Right lung (tissue), 10 donors: ENCODE measurements at places on chromosomes 3 and 15.

DNA sequence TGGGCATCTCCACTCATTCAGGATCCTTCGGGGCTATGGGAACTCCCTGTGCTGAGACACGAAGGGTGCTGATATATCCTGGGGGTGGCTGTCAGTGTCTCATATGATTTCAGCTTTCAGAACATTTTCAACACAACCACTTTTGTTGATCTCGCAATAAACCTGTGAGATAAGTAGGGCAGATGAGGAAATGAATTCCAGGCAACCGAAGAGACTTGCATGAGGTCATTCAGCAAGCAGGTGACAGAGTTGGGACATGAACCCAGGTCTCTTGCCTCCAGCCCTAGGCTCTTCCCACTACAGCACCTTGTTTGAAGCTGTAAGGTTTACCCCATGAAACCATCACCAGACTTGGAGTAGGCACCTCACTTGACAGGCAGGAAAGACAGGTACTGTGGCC, 16.6 kb downstream of the DUOX1 start:
- no peak for DNase-seq

DNA sequence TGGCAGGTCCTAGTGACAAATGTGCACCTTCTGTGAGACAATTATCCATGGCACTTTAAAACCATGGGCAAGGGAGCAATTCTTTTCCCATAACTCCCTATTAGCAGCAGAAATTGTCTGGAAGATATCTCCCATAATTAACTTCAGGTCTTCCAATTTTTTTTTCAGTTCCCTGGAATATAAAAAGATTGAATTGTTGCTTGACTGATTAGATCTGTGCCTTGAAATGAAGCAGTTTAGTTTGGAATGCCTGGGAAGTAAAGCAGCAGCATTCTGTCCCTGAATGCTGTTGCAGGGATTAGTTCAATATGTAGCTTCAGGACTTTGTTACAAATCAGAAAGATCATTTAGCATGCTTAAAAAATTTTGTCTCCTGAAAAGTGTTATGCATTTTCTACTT, 137.0 kb upstream of the GOLGA6L4 start:
- DNase-seq: no peak

- no peak for DNase-seq
Observed at GRCh38 chr3:176799675-176800074, 397.6 kb downstream of the TBL1XR1 start.

DNA sequence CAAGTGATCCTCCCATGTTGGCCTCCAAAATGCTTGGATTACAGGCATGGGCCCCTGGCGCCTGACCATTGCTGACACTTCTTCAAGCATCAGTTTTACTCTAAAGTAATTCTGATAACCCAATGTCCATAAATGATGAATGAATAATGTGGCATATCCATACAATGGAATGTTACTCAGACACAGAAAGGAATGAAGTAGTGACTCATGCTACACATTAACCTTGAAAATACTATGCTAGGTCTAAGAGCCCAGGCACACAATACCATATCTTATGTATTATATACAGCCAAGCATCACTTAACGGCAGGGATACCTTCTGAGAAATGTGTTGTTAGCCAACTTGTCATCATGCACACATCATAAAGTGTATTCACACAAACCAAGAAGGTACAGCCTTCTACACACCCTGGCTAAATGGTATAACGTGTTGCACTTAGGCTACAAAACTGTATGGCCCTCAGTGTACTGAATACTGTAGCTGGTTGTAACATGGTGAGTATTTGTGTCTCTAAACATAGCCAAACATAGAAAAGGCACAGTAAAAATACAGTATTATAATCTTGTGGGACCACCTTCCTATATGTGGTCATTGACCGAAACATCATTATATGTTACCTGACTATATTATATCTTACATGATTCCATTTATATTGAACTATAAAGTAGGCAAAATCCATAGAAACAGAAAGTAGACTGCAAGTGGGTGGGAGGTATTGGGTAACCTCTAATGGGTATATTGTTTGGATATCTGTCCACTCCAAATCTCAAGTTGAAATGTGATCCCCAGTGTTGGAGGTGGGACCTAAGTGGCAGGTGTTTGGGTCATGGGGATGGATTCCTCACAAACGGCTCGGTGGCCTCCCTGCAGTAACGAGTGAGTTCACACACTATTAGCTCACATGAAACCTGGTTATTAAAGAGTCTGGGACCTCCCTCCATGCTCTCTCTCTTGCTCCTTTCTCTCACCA, 31.4 kb downstream of the MKRN2 start:
- DNase-seq: peak; percentile 24

GRCh38 chr15:56242576-56243162, 1.0 kb downstream of the RFX7 start:
- DNase-seq: peak; percentile 11

DNA sequence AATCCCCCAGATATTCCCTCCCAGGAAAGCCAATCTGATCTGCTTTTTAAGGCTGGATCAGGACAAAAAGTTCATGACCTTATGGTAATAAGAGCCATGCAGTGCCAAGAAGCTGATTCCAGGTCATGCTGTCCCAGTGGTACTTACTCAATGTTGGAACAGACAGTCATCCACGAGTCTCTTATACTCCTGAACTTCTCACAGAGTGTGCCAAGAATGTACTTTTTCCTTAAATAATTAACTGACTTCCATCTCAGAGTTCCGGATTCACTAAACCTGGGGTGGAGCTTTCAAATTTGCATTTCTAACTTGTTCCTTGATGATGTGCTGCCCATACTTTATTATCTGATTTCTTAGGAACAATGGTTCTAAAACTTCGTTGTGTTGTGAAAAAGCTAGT, 3.4 kb upstream of the P3H2 start:
- DNase-seq: no peak

- no peak for DNase-seq
Observed at GRCh38 chr3:68666429-68667136, 265.8 kb downstream of the TAFA4 start.

DNA sequence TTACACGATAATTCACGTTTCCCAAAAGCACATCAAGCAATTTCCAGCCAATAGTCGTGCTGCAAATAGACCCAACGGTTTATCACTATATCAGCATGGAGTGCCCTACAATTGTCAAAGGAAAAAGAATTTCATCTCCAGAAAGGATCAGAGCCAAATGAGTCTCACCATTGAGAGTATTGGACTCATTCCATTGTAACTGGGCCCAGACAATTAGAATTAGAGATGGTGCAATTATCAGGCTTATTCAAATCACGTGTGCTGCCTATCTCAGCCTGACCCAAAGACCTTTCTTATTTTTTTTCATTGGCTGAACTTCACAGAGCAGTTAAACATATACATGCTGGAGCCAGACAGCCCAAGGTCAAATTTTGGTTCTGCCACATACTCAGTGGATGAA, 87.0 kb upstream of the LRTM1 start:
- peak; percentile 76 for DNase-seq

DNA sequence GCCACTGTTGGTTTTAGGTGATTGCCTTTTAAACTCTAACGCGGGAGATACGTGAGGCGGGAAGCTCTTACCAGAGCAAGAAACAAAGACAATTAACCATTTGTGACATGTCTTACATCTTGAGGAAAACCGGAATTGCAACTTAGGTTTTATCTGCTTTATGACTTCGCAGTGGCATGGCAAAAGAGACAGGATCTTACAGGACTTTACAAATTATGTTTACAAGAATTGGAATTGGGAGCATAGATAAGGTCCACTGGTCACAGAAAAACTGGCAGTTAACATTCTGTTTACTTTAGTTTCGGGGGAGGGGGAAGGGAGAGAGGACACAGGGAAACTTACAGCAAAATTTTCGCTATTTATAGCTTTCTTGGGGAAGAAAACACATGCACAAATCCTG, 1119.6 kb downstream of the ZPLD1 start:
- peak; percentile 2 for DNase-seq

DNA sequence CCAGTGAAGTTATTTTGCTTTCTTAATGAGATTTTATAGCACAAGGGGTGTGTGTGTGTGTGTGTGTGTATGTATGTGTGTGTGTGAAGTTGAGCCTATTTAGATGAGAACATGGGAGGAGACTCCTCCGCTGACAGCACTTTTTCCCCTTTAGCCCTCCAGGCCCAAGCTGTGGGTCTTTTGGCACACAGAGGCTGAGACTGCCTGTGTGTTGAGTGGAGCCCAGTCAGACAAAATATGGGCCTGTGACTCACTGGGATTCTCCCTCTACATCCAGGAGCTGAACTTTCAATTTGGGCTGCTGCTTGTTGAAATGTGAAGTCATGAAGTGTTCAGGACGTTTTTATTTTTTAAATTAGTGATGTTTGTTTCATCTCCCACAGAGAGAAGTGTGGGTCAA, 108.0 kb downstream of the MFSD1 start:
- no peak for DNase-seq
